ENCODE measurements at places on chromosomes 5 and 9.

DNA sequence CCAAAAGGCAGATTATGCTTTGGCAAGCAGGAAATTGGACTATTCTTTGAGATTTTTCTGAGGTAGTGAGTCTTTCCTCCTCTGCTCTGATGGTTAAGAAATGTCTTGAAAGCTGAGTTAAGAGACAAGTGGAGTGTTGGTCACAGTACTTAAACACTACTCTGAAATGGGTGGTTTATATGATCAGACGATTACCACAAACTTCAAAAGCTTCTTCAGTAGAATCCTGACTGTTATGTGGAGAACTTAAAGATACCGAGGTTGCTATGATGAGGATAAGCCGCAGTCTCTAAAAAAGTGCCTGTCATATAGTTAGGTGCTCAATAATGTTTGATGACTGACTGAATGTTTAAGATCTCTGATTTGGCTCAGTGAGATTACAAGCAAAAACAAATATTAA lies 24.3 kb downstream of the GCNT4 start:
- no peak for DNase-seq

- no peak for DNase-seq
Measured at GRCh38 chr9:33959725-33960124, 89.0 kb downstream of the UBAP2 start.

GRCh38 chr5:35026941-35027340 lies 20.8 kb downstream of the AGXT2 start:
- no peak for DNase-seq

DNA sequence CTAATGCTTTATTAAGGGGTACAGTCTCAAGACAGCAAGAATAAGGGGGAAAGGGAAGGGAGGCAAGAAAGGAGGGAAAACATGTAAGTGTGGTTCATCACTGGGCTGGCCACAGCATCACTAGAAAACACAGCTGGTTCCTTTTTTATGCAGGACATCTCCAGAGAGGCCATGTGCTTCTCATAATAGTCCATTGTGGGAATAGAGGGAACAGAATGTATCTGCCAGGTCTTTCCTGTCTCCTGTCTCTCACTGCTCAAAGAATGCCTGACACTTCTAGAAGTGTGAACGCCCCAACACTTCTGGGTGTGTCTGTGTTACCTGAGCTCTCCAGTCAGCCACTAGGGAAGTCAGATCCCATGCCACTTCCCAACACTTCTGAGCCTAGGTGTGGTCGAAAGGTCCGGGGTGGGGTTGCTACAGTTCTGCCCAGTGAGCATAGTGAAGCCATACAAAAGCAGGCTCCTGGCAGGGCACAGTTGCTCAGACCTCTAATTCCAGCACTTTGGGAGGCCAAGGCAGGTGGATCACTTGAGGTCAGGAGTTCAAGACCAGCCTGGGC lies 255.6 kb upstream of the SLC30A5 start:
- no peak for DNase-seq

GRCh38 chr5:102986074-102986473 lies 133.9 kb downstream of the GIN1 start:
- no peak for DNase-seq

DNA sequence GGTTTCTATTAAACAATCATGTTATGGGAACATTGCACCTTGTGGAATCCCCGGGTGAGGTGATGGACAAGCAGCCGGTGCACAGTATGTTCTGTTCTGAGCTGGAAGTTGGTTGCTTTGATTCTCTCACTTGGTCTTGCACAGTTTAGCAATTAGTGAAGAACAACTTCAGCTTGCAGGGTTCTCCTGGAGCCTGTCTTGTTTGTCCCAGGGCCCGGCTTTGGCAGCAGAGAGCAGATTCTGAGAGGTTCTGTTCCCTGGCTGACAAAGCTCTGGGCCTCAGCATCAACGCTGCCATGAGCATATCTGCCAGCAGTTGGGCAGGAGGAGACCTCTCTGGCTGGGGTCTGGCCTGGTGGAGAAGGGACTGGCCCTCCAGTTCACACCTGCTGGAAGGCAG lies 16.9 kb downstream of the GADD45G start:
- no peak for DNase-seq

DNA sequence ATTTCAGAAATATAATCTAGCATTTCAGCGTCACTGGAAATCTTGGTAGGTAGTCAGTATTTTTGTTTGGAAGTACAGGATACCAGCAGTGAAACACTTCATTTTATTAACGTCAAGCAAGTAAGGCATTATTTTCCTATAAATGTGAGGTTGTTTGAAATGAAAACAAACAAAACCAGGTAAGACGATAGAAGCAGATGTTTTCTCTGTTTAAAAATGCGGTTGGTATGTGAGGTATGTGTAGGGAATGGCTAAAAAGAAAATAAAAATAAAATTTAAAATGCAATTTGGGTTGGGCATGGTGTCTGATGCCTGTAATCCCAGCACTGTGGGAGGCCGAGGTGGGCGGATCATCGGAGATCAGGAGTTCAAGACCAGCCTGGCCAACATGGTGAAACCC lies 16.1 kb downstream of the GDA start:
- DNase-seq: no peak

GRCh38 chr5:77663090-77663863 lies 24.8 kb upstream of the OTP start:
- no peak for DNase-seq

GRCh38 chr5:95283022-95283615 lies 1.8 kb downstream of the MCTP1 start:
- no peak for DNase-seq

DNA sequence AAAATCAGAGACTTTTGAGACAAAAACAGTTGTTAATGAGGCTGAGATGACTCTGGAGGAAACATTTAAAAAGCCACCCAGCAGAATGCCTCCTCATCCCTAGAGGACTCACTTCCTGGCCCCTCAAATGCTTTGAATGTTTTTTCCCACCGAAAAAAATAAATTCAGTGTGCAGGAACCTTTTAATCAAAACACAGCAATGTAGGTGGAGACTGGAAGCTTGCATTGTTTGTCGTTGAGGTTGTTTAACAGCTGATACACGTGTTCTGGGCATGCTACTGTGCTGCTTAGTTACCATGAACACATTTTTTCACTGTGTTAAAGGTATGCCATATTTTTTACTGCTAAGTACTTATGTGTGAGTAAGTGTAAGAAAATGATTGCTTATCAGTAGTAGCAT lies 65.7 kb upstream of the ADCY2 start:
- no peak for DNase-seq

DNA sequence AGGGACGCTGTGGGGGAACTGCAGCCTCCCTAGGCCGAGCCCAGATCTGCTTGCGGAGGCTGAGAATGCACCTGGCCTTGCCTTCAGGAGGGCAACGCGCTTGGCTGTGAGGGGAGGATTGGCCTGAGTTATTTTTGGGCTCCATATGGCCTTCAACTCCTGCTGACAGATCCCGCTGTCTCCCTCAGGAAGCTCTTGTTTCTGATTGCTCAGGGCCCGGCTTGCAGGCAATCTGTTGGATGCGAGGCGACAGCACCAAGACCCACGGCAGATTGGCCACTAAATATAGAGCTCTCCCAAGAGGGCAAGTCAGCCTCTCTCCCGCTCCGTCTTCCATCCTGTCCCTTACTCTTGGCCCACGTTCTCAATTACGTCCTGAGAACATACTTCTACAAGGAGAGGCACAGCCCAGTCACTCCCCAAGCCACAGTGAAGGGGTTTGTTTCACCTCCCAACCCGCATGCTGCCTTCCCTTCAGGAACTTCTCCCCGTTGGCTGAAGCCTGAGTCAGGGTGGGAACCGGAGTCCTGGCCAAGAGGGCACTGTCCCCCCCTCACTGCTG lies 53.6 kb downstream of the RASGEF1C start:
- no peak for DNase-seq

- no peak for DNase-seq
Measured at GRCh38 chr9:137127301-137128157, 11.4 kb upstream of the GRIN1 start.

- no peak for DNase-seq
Measured at GRCh38 chr5:158917731-158918130, 182.0 kb downstream of the EBF1 start.

GRCh38 chr5:33398501-33398900 lies 42.3 kb upstream of the TARS1 start:
- DNase-seq: no peak

DNA sequence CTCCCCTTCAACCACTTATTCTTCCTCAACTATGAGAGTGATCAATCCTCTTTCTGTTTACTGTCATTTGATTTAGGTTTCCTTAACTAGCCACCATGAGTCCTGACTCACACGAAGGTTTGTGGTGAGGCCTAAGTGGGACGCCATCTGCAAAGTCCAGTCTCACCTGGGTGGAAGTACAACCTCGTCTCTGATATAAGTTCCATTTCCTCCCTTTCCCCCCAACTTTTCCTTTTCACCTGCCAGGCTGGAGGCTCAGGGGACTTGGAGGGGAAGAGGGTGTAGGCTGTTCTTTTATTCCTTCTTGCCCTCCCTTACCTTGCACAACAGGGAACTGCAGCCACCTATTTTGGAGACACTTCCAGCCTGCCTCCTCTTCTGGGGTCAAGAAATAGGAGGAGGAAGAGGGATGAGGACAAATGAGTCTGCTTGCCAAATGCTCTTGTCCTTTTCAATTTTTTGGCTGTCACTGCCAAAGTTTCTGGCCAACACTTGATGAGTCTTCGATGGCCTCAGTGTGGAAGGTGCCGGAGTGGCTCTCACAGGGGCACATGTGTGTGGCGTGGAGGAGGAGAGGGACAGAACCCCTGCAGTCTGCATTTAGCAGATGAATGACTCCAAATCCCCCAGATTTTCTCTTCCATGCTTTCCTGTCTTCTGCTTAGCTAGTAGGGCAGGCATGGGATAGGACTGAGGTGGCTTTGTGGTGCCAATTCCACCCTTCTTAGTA lies 249.6 kb downstream of the NSG2 start:
- no peak for DNase-seq

DNA sequence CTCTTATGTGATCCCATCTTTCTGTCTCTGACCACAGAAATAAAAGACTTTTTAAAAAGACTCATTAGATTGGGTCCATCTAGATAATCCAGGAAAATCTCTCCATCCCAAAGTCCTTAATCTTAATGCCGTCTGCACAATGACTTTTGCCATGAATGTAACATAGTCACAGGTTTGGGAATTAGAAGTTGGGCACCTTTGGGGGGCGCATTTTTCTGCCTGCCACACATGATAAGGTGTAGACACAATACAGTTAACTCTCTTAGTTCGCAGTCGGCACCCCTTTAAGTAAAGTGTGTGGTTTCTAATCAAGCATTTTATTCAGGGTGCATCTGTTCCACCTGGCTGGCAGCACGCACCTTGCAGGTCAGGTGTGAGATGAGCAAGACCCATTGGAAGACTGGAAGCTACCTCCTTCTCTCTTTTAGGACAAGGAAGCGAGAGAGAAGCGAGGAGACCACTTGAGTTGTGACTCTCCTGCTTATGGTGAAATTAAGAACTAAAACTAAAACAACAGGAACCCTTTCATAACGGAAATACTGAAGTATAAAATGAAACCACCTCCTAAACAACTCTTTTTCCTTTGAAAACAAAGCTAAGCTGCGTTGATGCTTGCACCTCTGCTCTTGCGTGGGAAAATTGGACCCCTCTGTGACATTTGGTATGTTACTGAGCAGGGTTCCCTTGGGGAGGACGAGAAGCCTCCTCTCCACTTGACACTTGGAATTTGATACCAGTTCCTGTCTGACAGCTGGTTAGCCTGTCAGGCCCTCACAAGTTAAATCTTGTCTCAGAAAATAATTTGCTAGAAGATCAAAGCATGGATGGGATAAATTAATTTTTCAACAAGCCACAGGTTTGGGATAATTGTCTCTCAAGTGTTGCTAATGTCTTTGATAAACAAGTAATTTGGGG lies 304.6 kb upstream of the DMRT1 start:
- no peak for DNase-seq

DNA sequence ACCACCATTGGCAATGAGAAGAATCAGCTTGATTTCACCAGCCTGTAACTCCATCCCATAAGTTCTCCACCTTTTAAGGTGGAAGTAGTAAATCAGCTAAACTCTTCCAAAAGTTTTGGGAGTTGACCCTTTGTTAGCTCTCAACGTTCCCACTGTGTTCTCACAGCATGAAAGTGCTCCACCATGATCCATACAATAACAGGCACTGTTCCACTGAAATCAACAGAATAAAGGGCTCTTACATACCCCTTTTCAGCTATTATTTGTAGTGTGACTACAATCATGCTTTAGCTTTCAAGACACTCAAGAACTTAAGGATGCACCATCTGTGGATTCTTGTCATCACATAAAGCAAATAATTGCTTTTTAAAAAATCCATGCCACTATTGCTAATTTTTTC lies 81.6 kb downstream of the PPP2R2B start:
- no peak for DNase-seq

GRCh38 chr5:95730730-95731570 lies at the start of gene RHOBTB3:
Gene RHOBTB3, plus strand, starts transcription at chr5:95731336. Its CDS starts 347 bp downstream, at chr5:95731683.
- peak; percentile 58 for DNase-seq

DNA sequence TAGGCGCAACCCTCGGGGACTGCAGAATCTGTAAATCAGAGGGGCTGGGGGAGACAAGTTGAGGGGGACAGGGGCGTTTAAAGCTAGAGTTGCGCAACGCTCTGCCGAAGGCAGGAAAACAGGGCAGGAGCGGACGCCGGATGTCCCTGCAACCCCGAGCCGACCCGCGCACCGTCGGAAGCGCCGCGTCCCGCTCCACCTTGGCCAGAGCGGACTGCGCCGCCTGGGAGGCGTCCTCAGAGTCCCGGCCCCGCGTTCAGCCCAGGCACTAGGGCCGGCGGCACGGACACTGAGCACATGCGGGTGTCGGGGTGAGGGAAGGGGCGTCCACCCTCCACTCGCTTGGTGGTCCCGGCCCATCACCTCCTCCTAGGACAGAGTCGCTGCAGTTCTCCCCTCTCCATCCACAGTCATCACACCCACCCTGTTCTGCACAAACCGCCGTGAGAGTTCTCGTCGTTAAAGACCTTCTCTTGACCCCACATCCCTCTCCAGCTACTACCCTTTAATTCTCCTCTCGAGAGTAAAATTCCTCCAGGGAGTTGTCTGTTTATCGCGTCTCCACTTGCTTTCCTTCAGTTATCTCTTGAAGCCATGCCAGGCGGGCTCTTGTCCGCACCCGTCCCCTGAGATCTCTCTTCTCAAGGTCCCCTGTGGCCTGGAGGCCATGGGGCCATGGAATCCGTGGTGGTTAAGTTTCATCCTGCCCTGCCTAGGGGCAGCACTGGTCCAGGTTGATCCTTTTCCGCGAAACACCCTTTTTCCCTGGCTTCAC lies 796 bp upstream of the PDLIM7 start:
- DNase-seq: no peak

- no peak for DNase-seq
Measured at GRCh38 chr9:136696502-136696901, 9.2 kb upstream of the AGPAT2 start.

DNA sequence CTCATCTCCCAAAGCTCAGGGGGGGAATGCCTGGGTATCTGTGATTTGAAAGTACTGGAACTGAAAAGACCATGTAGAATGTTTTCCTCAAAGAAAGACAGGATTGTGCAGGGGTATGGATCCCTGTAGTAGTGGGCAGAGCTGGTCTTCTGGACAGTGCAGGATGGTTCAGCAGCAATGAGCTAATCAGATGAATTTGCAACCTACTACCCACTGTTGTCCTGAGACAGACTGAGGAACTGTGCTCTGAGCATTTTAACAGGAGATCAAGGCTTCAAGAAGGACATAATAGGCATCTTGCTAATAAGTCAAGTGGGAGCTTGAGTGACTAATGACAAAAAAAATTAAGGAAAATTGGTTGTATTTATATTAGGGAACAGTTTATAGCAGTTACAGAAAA lies 61.7 kb downstream of the FYB1 start:
- DNase-seq: no peak

GRCh38 chr5:14413331-14413750 lies 168.3 kb upstream of the OTULINL start:
- no peak for DNase-seq
